HFFc6 (cell line): ENCODE measurements at places on chromosomes 6 and 20.

DNA sequence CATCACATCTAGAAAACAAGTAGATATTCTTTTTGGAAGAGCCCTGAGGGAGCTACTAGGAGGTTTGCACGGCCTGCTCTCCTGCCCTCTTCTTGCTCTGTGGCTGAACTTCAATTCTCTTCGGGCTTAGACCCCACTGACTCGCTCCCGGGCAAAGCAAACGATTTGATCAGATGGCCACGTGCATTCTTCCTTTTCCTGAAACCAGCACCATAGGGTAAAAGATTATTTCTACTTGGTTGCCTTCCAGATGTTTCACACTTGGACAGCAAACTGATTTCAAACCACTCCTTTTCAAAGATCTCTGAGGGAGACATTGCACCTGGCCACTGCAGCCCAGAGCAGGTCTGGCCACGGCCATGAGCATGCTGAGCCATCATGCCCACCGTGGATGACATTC, at the start of gene SLC22A1:
SLC22A1 (plus strand) TSS at position 258 of the 400 bp plus-strand sequence; CDS start at position 379, 121 bp downstream.
- no peak for DNase-seq

- no peak for DNase-seq
Measured at GRCh38 chr20:54557806-54558590, 82.6 kb downstream of the DOK5 start.

GRCh38 chr20:21465799-21466198, 48.1 kb downstream of the NKX2-2 start:
- no peak for DNase-seq

- DNase-seq: no peak
Measured at GRCh38 chr20:4305091-4305490, 289.7 kb upstream of the RNF24 start.
